ENCODE measurements at places on chromosomes 2 and 18. TPM values are rescaled to one million over a fixed set of nuclear protein-coding genes. Genes with fewer than 3 reads are reported as not detected.

GRCh38 chr2:37600735-37601134, 70.7 kb downstream of the CDC42EP3 start:
- no peaks in the 10 kb centered on the region for H3K36me3 ChIP-seq
- no peak for DNase-seq
- H3K27me3 ChIP-seq = no peaks in the 10 kb centered on the region

- no peaks in the 10 kb centered on the region for H3K36me3 ChIP-seq
- no peak overlapping the region for H3K27ac ChIP-seq
- H3K27me3 ChIP-seq = no peaks in the 10 kb centered on the region
- H3K4me1 ChIP-seq = no peaks in the 10 kb centered on the region
Observed at GRCh38 chr18:34821669-34822210, 111.6 kb downstream of the DTNA start.

DNA sequence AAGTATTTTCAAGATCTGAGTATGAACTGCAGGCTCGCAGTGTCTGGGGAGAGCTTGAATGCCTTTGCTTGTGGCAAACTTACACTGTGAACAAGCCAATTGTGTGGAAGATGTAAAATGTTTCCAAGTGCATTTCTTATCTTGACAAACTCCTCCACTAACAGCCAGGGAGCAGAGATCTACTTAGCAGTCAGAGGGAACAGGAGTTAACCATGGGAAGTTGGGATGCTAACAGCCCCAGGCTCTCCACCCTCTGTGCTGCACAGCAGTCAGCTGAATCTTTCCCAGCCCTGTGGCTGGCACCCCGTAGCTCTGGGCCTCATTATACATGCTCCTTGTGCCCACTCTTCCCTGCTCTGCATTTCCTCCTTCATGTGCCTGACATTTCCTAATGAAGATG, 450.2 kb downstream of the TSN start:
- no peaks in the 10 kb centered on the region for H3K36me3 ChIP-seq
- H3K27ac ChIP-seq = no peak overlapping the region
- no peak for DNase-seq
- no peaks in the 10 kb centered on the region for H3K4me1 ChIP-seq

DNA sequence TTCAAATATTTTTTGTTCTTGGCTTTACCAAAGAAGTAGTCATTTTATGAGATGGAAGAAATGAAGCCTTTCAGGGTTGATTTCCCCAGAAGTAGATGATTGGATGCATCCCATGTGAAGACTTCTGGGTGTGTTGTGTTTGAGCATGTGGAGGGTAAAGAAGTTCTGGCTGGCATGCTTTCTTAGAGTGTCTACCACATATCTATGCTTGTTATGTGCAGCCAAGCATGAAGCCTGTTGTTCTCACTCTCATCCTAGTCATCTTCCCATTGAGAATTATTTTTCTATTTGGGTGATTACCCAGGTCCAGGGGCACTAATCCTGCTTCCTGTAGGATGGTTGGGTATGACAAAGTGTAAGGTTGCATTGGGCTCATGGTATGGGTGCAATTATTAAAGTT, 472.9 kb downstream of the PTPRM start:
- no peaks in the 10 kb centered on the region for H3K27me3 ChIP-seq
- no peaks in the 10 kb centered on the region for H3K36me3 ChIP-seq
- H3K4me3 ChIP-seq = no peak overlapping the region
- no peak overlapping the region for H3K27ac ChIP-seq

GRCh38 chr2:112488201-112488600, 6.2 kb downstream of the TTL start:
- no peak overlapping the region for H3K27ac ChIP-seq
- no peak overlapping the region for H3K4me3 ChIP-seq
- peaks cover 44% of the 10 kb centered on the region for H3K36me3 ChIP-seq
- H3K4me1 ChIP-seq = peaks cover 7% of the 10 kb centered on the region

DNA sequence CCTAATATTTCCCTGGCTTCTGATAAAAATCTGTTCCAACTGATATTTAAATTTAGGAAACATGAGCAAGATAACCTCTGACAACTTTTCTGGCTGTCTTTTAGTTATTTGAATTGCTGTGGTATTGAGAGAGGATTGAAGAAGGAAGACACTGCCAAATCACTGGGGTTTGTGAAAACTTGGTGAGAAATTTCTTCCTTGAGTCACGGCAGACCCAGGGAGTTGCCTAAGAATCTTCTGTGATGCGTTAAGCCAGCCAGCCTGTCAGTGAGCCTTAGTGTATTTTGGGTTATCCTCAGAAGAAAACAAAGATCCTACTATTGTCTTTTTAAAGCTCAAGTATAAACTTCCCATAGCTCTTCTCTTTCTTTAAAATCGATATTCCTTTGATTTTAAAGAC, 17.5 kb upstream of the DOK6 start:
- H3K27ac ChIP-seq = no peak overlapping the region
- no peak for DNase-seq
- no peak overlapping the region for H3K4me3 ChIP-seq
- H3K27me3 ChIP-seq = no peaks in the 10 kb centered on the region
- H3K4me1 ChIP-seq = no peaks in the 10 kb centered on the region

- H3K27ac ChIP-seq = no peak overlapping the region
- peak; percentile 59 for DNase-seq
- no peaks in the 10 kb centered on the region for H3K27me3 ChIP-seq
- no peaks in the 10 kb centered on the region for H3K36me3 ChIP-seq
- H3K4me3 ChIP-seq = no peak overlapping the region
- peaks cover 8% of the 10 kb centered on the region for H3K4me1 ChIP-seq
Observed at GRCh38 chr2:95760806-95761525, 169.2 kb downstream of the TRIM43 start.

DNA sequence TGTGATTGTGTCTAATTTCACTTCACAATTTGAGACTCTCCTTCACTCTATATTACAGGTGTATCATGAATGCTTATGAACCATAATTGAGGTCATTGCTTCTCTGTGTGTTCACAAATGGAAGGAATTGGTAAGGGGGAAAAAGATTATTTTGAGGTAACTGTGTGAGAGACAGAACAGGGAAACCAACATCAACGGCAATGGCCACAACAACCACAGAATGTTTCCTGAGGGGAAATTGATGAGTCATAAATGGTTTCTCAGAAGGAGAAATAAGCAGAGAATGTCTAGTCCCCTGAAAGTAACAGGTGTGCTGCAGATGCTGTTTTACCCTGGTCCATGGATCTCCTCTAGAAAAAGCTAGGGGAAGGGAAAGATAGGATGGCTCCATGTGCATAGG, 361.2 kb upstream of the GALNT5 start:
- H3K27me3 ChIP-seq = peaks cover 12% of the 10 kb centered on the region
- H3K4me1 ChIP-seq = no peaks in the 10 kb centered on the region
- H3K27ac ChIP-seq = no peak overlapping the region
- peak; percentile 8 for DNase-seq
- H3K4me3 ChIP-seq = no peak overlapping the region

- no peaks in the 10 kb centered on the region for H3K27me3 ChIP-seq
- peak; percentile 48 for DNase-seq
- H3K4me3 ChIP-seq = peak overlapping the region; percentile 76
- H3K27ac ChIP-seq = no peak overlapping the region
- H3K4me1 ChIP-seq = peaks cover 51% of the 10 kb centered on the region
Observed at GRCh38 chr18:9612215-9612830, 2.0 kb downstream of the PPP4R1 start.

The ACMSD gene
- total RNA-seq = not detected

The CPLX4 gene
- total RNA-seq = not detected

The ST3GAL5 gene
- total RNA-seq = 89.7 TPM

The ARPC2 gene
- total RNA-seq = 490 TPM

The FAM161A gene
- total RNA-seq = 1.3 TPM

The ASPRV1 gene
- total RNA-seq = not detected

The PJVK gene
- total RNA-seq = 0.08 TPM

The LRRC30 gene
- not detected for total RNA-seq

The ALPG gene
- 0.03 TPM for total RNA-seq

All from SJSA1 (cell line).